Bronchial epithelial cell (primary cell): ENCODE measurements at places on chromosomes 5 and 9. TPM values are rescaled to one million over a fixed set of nuclear protein-coding genes. Genes with fewer than 3 reads are reported as not detected.

- no peak for DNase-seq
These were observed 63.4 kb upstream of the ZNF354B start for GRCh38 chr5:178796165-178796945.

DNA sequence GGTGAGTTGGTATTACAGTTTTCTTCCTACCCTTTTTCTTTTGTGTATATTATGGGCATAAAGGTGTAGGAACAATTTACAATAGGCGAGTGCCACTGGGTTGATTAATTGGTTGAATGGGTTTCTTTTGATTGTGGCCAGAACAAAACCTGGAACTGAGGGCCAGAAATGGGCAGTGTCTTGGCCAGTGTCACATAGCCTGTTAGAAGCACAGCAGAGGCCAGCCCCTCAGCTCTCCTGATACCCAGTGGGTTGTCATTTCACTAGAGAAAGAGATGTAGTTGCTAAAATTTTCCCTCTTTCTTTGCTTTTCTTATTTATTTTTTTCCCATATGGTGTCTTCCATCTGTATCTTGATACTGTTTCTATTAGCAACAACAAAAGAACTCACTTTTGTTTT, 38.8 kb upstream of the SEMA6A start:
- DNase-seq: no peak

- peak; percentile 72 for DNase-seq
These were observed 160.7 kb upstream of the MEF2C start for GRCh38 chr5:89043676-89044075.

DNA sequence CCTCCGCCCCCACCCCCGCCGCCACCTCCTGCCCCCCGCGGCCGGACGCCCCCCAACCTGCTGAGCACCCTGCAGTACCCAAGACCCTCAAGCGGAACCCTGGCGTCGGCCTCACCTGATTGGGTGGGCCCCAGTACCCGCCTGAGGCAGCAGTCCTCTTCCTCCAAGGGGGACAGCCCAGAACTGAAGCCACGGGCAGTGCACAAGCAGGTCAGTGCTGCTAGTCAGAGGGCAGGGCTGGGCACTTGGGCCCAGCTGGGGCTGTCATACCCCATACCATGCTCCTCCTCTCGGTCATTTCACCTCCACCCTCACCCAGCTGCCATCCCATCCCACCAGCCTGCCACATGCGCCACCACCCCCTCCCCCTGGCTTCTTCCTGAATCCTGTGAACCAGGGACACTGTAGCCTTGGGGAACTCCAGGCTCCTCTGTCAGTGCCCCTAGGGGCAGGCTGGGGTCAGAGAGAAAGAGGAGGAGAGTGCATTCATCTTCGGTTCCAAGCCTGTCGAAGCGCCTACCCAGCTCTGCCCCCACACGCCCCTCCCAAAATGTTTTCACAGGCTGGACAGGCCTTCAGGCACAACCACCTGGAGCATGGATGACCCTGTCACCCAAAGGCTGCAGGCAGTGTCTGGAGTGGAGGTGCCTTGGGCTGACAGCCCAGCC, 122.0 kb downstream of the DAB2IP start:
- no peak for DNase-seq

GRCh38 chr5:52928689-52929088, 60.5 kb upstream of the ITGA2 start:
- DNase-seq: no peak

GRCh38 chr5:11139217-11139865, 378.3 kb upstream of the DAP start:
- no peak for DNase-seq

DNA sequence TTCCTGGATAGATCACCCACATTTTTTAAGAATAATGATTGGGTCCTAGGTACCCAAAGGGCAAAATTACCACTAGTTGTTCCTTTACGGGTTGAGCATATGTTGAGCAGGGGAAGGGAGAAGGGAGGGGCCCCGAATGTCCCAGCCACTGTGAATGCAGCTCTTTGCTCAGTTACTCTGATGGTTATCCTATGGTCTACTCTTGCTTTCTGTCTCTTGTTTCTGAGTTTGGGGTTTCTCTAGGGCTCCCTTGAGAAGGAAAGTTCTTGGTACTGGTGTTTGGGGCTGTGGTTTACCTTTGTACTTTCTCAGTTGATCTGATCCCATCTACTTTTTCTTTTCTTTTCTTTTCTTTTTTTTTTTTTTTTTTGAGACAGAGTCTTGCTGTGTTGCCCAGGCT, 55.6 kb downstream of the ALG2 start:
- no peak for DNase-seq

Gene FAM221B
- not detected in 2 replicates for total RNA-seq
